ENCODE measurements at places on chromosomes 7 and 10.

DNA sequence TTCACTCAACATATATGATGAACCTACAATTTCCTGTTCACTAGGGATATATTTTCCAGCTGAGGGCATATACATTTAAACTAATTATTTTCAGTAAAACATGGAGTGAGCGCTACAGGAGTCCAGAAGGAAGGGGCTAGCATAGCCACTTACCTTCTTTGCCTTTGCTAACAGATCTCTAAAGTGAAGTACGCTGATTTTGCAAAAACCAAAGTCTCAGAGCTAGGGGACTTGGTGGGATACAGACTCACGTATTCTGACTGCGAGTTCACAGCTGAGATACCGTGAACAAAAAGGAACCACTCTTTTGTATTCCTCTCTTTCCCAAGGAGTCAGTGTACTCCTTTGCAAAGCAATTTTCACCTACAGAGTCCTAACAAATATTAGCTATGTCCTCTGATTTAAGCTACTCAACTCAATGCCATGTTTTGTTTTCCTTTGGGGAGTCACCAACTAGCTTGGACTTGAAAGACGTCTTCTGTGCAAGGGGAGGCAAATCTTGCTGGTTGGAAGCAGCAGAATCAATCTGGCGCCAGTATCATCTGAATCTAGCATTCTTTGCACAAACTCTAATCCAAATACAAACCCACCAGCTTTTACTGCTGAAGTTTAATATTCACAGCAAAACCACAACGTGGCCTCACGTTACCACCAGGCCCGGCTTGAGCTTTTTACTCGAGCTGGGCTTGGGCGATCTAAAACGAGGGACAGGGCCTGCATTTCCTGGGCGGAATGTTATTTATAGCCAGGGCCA, 657 bp downstream of the CDNF start:
- DNase-seq, result no peak

DNA sequence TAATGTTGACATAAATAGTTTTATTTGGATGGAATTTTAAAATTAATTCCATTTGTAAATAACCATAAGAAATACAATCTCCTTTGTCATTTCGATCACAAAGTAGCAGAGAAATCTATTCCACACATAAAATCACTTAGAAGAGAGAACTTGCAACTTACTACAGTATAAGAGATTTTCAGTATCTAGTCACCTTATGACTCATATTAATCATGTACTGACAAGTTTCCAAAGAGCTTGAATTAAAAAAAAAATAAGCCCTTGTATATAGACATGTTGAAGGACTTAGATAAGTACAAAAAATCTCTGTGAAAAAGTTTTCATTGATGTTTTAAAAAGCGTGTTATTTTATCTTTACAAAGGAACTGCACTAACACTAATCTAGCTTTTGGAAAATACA, 207.1 kb upstream of the ETV1 start:
- no peak for DNase-seq

- no peak for DNase-seq
These were observed 337.1 kb downstream of the RNLS start for GRCh38 chr10:88245974-88246511.

DNA sequence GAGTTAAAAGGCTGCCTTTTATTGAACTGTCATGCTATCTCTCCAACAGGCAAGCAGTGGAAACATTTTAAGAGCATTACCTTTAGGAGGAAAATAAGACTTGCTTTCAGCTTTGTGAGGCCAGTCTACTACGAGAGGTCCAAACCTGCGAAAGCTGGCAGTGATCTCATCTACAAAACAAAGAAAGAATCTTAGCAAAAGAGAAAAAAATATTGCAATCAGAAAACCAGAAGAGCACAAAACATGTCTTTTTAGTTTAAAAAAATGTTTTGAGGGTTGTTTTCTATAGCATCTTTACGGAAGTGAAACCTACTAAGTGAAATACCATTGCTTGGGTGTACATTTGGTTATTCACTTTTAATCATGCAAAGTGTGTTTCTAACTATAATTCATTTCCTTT, 147.9 kb downstream of the CPEB3 start:
- DNase-seq, result no peak

- DNase-seq, result peak; percentile 9
These were observed 81.0 kb downstream of the PPP1R3C start for GRCh38 chr10:91551856-91552255.

GRCh38 chr10:34547695-34548094, 267.4 kb downstream of the PARD3 start:
- no peak for DNase-seq

DNA sequence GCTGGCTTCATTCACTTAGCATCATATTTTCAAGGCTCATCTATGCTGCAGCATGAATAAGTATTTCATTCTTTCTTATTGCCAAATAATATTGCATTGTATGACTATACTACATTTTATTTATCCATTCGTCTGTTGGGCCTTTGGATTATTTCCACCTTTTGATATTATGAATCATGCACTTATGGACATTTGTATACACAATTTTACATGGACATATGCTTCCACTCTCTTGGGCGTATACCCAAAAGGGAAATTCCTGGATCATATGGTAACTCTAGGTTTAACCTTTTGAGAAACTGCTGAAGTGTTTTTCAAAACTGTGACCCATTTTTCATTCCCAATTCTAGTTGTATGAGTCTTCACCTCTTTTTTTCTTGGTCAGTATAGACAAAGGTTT, 80.3 kb upstream of the GNAI1 start:
- no peak for DNase-seq

DNA sequence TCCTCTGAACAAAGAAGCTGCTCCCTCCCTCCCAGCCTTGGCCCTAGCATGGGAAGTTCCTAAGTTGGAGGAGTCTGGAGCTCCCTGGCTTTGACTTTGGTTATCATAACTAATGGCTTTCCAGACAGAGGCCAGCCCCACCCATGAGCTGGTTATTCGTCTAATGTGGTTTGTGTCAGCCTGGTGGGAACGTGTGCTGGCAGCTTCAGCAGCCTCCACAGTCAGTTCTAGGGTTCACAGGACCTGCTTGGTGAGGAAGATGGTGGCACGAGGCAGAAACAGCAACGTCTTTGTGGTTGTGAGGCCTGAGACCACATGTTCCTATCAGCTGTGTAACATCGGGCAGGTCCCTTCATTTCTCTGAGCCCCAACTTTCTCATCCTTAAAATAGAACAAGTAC, 103.1 kb downstream of the PAXIP1 start:
- no peak for DNase-seq

- DNase-seq, result no peak
These were observed 28.6 kb downstream of the KAT6B start for GRCh38 chr10:74855027-74855426.

GRCh38 chr7:38171623-38172391, 6.2 kb upstream of the STARD3NL start:
- DNase-seq, result no peak

DNA sequence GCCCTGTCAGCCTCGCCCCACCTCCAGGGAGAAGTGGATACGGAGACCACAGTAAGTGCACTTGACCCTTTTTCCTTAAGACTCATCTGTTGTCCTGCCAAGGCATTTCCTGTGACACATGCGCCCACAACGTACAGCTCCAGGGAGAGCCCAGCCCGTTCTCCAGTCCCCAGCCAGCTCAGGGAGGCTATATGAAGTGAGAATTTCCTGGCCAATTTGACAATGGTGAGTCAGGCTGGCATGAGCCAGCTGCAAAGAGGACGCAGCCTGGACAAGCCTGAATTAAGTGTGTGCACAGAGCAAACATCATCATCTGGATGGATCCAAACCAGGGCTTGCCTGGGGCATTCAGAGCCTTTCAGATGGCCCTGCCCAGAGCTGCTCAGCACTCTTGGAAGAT, 244.8 kb downstream of the KCNMA1 start:
- DNase-seq, result no peak

DNA sequence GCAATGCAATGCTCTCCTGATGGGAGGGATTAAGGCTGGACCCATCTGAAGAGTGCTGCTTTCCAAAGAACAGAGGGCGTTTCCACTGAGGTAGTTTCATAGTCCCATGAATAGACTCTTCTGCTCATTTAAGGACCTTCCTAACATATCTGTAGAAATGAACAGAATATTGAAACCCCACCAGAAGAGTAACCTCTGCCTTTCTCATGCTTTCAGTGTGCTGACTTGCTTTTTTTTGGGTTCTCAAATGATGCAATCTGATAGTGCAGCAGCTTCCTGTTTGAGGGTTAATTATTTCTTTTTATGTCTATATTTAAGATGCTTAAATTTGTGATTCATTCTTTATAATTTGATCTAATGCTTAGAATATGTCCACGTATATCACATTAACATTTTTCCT, 82.2 kb downstream of the GATA3 start:
- DNase-seq, result peak; percentile 17

Measured in activated CD4-positive, alpha-beta T cell treated with anti-CD3 and anti-CD28 coated beads, Interleukin-2, amount 50 U/mL, for 48 hours (primary cell).